Activated CD4-positive, alpha-beta T cell treated with anti-CD3 and anti-CD28 coated beads, Interleukin-2, amount 50 U/mL, for 24 hours (primary cell): ENCODE measurements at places on chromosomes 5 and 9.

DNA sequence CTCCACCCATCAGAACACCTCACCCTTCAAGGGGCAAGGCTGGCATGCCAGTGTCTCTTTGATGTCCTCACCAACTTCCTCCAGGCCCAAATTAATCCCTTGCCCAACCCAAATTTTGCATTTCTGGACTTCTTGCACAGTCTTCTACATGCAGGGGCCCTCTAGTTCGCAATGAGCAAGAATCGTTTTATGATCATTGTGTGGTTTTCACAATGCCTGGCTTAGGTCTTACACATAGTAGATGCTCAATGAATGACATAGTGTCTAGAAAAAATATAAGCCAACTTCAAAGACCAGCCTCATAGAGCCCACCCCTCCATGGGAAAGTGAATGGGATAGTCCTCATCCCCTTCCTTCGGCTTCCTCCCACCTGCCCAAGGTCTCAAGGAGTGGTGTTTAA lies 9.8 kb upstream of the ESM1 start:
- DNase-seq, result no peak

GRCh38 chr5:81631124-81631523 lies 119.8 kb downstream of the SSBP2 start:
- DNase-seq, result no peak

DNA sequence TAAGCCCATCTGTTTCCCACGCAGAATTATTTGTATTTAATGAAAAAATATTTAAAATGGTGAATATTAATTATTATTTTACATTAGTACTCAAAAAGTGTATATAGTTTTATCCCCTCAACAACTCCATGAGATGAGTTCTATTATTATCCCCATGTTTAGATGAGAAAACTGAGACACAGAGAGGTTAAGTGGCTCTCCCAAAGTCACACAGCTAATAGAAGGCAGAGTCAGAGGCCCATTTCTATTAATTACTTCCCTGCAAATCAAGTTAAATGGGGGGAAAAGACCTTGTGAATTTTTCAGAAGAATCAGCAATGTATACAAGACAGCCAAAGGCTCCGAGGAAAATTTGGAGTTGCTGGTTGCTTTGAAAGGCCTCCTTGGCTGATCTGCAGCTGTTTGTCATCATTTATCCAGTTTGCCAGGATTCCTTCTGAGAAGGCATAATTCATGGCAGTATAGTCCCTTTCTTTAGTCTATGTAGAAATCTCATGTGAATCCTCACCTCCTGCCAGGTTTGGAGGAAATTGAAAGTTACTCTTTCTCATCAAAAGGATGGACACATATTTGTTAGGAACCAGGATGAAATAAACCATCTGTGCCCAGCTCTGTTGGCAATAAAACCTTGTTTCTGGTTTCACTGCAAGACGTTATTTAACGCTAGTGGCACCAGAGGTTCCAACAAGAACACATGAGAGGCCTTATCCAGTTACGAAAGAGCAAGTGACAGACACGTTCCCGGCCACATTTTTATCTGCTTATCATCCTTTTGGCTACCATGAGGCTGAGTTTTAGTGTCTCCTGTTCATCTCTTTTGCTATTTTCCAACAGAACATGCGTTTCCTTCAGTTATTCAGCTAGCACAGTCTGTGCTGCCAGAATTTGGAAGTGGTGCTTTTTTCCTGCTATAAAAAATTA lies 621 bp downstream of the FYB1 start:
- no peak for DNase-seq

- DNase-seq, result no peak
These were observed 91.1 kb upstream of the RNF180 start for GRCh38 chr5:64074533-64074932.
